Eye (tissue), 1 donor: ENCODE measurements at places on chromosomes 4 and X.
A peak's percentile ranks its signal among the peaks of the same experiment; 100 is the strongest.

DNA sequence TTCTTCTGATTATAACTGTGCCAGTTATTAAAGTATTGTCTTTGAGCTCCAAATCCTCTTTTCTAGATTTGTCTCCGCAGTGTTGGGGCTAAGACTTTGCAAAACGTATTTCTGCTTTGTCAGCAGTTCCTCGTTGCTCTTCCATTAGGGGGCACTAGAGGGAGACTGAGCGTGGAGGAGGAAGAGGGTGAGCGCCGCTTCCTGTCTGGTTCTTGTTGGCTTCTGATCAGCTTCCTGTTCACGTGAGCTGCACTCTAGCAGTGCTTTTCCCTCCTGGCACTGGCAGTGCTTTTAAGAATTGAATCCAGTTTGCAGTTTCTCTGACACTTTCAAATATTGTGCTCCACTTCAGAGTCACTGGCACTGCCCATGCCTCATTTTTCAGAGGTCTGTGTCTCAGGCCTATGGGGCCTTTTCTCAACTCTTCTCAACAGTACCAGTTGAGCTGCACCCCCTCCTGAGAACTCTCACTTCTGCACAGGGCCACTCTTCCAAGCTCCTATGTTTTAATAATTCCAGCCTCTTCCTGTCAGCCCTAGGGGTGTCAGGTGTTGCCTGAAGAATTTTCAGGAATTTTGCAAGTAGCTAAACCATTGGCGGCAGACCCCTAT lies 54.4 kb upstream of the LCORL start:
- DNase-seq: no peak

GRCh38 chr4:169314906-169315305 lies 44.1 kb upstream of the SH3RF1 start:
- peak; percentile 78 for DNase-seq

GRCh38 chrX:150525061-150525919 lies 43.1 kb upstream of the MTM1 start:
- no peak for DNase-seq

- DNase-seq: no peak
Measured at GRCh38 chr4:85905761-85906160, 430.8 kb downstream of the ARHGAP24 start.

DNA sequence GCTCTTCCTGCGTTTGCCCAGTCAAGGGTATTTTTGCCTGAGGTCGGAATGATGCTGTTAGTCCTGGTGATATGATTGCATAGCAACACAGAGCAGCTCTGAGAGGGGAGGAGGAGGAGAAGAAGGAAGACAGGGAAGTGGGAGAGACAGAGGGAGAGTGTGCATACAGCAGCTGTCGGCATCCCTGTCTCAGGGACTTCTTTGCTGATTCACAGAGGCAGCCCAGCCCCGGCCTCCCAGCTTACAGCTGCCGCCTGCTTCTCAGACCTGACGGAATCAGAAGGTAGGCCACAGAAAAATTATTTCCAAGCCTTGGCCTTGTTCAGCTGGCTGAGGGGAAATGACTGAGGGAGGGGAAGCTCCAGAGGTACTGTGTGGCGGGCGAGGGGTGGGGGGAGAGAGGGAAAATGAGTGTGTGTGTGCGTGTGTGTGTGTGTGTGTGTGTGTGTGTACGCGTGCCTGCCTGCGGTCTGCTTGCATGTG lies 319 bp downstream of the DRP2 start:
- peak; percentile 79 for DNase-seq

GRCh38 chr4:54231768-54232688 lies 2.9 kb downstream of the PDGFRA start:
- peak; percentile 69 for DNase-seq

GRCh38 chrX:5388087-5388486 lies 840.6 kb downstream of the NLGN4X start:
- no peak for DNase-seq

GRCh38 chrX:63930140-63930539 lies 145.1 kb upstream of the ARHGEF9 start:
- peak; percentile 16 for DNase-seq

- no peak for DNase-seq
Measured at GRCh38 chr4:53929311-53929710, 135.1 kb downstream of the CHIC2 start.

- DNase-seq: peak; percentile 18
Measured at GRCh38 chr4:74504212-74504611, 59.3 kb downstream of the AREG start.

- peak; percentile 30 for DNase-seq
Measured at GRCh38 chr4:120886191-120886590, 36.3 kb downstream of the PRDM5 start.

GRCh38 chr4:78592088-78592783 lies 40.7 kb downstream of the ANXA3 start:
- no peak for DNase-seq

GRCh38 chrX:86023811-86024210 lies 23.5 kb downstream of the CHM start:
- DNase-seq: no peak

DNA sequence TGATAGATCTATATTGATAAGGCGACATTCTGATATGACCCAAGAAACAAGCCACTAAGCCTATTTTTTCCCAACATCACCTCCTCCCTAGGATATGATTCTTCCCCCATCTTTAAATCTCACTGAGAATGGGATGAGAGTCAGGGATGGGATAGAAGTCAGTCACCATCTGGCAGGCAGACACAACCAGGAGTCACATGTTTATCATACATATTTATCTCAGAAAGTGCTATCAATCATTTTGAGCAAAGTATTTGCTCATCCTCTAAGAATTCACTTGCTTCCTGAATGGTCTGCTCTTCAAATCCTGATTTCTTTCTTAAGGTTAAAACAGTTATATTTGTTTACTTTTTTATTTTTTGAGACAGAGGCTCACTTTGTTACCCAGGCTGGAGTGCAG lies 20.3 kb downstream of the DNAAF6 start:
- DNase-seq: no peak

DNA sequence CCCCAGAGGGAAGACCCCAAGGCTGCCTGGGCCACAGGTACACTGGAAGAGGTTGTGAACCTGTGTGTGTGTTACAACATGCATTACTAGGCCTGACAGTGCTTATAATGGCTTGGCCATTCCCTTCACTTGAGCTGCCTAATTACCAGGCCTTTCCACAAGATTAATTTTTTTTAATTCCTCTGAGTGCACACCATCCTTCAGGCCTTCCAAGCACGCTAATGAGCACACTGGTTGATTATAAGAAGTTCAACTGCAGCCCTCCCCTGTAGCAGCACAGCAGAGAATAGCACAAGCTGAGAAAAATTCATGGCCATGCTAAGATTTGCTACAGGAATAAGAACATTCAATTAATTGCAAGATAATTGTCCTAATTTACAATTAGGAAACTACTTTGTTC lies 2.2 kb upstream of the SUPT20HL2 start:
- peak; percentile 28 for DNase-seq

GRCh38 chr4:17347445-17347844 lies 164.4 kb downstream of the QDPR start:
- peak; percentile 25 for DNase-seq

GRCh38 chr4:57736781-57737180 lies 626.6 kb upstream of the IGFBP7 start:
- peak; percentile 43 for DNase-seq

DNA sequence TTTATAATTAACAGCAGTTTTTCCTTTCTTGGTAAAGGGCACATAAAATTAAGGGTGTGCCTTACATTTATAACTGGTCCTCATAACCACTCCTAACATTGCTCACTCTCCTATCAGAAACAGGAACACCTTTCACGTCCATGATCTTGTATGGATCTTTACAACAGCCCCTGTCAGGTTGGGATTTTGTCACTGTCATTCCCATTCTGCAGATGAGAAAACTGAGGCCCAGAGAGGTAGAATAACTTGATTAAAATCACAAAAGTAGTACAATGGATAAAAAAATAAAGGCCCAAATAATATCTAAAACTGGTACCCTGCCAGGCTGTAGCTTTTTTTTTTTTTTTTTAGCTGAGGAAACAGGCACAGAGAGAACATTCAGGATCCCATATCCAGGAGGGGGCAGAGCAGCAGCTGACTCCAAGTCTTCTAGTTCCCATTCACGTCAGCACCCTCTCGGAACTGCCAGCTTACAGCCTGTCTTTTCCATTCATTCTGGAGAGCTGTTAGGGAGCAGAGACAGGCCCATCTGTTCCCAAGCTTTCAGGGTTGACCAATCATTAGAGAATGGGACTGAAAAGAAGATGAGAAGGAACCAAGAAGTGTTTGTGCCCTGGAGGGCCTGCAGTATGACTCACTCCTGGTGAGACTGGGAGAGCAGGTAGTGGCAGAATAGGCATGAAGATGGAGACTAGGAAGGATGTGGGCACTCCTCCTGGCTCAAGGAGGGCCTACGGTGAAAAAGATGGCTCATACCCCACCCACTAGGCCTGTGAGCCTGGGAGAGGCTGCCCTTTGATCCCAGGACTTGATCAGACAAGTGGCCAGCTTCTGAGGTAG lies 7.3 kb downstream of the SUV39H1 start:
- DNase-seq: peak; percentile 2

GRCh38 chr4:158667651-158668198 lies 4.0 kb downstream of the C4orf46 start:
- peak; percentile 15 for DNase-seq

DNA sequence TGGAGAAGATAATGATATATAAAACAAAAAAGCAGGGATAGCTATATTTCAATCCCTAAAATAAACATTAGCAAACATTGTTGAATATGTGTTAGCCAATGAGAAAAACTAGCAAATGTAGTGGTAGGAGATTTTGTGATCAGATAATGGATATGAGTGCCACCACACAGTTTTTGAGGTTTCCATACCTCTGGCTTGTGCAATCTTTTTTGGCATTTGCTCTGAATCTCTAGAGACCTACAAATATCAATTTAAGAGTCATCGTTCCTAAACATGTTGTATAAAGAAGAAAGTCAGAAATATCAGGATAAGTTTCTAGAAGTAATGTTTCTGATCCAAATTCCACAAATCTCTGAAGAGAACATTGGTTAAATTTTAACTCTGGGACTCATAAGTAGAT lies 308.7 kb downstream of the PDGFC start:
- DNase-seq: no peak

DNA sequence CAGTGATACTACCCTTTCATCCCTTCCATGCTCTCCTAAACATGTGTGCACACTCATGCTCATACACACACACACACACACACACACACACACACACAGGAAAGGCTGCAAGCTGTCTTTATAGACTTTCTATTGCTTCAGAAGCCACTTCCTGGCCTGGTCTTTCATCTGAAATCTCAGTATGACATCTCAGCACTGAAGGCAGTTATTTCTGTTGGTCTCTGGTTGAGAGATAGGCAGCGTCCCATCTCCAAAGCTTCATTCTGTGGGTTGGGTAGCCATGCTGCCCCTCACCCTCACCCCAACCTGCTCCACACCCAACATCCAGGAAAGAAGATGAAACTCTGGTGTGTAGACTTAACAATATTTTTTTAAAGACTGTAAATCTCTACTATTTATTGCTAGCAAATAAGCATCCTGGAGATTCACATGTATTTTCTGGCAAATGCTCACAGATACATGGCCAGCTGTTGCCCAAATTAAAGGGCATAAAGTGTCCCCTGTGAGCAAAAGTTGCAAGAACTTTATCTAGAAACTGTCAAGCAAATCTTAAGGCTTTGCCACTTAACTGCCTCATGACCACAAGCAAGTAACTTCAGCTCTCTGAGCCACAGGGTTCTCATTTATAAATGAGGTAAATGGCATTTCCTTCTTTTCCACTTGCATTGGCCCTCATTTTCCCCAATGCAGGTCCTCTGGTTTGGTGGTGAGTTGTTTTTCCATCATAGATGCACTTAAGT lies 189.8 kb upstream of the AFF2 start:
- no peak for DNase-seq

DNA sequence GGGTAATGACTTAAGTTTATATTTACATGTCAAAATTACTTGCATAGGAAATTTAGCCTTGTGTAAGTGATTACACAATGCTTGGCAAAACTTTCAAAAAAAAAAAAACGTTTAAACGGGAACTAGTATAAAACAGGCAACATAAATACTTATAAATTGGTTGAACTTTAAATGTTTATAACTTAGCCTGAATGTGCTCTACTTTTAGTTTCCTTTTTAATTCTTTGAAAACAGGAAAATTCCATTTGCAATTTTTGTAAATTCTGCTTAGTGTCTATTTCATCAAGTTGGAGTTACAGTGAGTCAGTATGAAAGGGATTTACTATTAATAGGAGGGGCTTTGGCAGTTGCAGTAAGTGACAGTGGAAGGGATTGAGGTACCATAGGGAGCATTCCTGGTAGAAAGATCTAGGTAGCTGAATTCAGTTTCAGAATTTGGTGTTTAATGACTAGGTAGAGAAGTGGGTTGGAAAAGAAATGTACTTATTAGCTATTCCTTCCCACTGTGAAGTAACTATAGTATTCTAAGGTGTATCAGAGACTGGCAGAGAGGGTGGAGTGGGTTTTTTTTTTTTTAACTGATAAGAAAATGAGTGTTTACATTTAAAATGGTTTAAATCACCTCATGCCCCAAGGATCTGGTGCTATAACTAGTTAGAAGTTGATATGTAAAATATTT lies 2.8 kb downstream of the STAG2 start:
- peak; percentile 18 for DNase-seq
